ENCODE measurements at places on chromosomes 12 and 14.

DNA sequence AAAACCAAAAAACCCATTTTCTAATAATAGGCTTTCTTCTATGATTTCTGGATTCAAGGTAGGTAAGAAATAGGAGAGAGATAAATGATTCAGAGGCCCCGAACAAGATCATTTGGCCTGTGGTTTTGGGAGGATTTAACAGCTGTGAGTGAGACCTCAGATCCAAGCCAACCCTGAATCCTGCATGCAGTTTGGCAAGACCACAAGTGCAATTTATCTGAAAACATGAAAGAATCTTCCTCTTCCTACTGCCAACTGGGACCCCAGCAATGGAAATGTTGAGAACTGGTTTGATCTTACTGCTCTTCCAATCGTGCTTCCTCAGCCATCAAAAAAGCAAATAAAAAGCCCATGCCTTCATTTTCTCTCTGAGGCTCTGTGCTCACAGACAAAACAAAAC, 519.7 kb upstream of the TBX3 start:
- no peak for DNase-seq

DNA sequence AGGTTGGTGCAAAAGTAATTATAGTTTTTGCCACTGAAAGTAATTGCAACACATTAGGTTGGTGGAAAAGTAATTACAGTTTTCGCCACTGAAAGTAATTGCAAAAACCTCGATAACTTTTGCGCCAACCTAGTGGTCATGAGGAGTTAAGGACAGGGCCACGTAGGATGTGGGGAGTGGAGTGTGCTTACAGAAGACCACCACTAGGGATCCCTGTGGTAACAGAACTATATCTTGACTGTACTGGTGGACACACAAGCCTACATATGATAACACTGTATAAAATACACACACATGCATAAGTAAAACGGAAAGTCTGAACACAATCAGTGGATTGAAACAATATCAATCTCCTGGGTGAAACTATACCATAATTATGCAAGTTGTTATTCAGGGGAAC, 187.4 kb upstream of the ABCD2 start:
- no peak for DNase-seq

DNA sequence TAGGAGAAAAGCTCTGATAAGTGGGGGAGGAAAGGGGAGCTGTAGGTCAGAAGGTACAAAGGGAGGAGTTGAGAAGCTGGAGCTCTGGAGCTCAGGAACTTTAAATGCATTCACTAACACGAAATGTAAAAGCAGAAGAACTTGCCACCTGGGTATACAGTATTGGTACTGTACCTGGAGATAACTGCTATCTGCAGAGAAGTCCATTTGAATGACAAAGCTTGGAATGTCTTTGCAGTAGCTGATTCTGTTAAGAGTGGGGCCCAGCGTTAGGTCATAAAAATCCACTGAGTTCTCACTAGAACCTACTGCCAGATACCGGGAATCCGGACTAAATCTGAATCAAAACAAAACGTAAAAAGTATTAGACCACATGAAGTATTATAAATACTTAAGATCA, 55.6 kb downstream of the ZC3H14 start:
- no peak for DNase-seq

DNA sequence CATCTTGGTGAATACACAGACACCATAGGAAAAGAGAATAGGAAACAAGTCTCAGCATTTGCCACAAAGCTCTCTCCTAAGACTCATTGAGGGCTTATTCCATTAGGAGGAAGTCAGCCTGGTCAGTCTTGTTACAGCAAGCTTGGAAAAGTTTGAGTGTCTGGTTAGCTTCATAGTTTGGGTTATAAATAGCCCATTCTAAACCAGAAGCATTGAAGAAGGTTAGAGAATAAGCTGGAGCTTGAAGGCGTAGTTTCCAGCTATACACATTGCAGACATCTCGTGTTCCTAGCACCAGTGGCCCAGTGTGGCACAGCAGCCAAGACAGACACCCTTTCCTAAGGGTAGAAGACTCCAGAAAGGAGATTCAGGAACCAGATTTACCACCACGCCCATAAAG, 168.8 kb upstream of the RBM19 start:
- no peak for DNase-seq

- DNase-seq, result no peak
These were observed 852.8 kb upstream of the TMEM132C start for GRCh38 chr12:127414186-127414585.

GRCh38 chr14:22180045-22180444, 409.0 kb downstream of the DAD1 start:
- DNase-seq, result no peak

DNA sequence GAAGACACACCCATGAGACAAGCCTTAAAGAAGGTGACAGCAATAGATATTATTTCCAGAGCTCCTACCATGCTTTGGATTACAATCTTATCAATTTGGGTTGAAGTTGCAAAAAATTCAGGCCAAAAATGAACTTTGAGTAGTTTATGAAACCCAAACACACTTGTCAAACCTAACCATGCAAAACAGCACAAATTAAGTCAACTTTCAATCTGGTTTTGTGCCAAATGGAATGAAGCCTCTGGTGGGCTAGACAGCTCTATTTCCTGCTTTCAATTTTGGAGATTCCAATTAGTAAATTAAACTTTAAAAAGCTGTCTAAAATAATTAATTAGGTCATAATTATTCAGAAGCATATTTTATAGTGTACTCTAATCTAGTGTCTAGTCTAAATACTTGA, 203.4 kb downstream of the SYT1 start:
- no peak for DNase-seq

GRCh38 chr14:53947452-53948204, 9.0 kb downstream of the BMP4 start:
- DNase-seq, result no peak

DNA sequence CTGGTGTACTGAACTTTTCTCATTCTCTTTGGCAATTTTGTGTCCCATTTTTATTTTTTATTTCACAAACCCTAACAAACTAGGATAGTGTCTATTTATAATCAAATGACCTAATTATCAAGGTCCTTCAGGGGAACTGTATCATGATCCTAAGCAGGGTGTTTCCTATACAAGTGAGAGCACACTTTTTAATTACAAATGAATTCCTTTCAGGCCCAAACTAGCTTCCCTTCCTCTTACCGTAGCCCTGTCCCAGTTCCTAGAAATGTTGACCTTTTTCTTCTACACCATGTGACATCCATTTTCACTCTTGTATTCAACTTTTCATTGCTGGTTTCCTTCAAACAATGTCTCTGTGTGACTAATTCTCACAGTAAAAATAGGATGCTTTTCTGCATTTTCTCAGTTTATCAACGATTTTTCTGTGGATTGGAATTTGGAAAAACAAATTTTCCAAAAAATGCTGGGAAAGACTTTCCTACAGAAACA, 411.4 kb downstream of the CCDC91 start:
- DNase-seq, result no peak

GRCh38 chr12:12715459-12716150, 1.6 kb upstream of the CDKN1B start:
- peak; percentile 68 for DNase-seq

DNA sequence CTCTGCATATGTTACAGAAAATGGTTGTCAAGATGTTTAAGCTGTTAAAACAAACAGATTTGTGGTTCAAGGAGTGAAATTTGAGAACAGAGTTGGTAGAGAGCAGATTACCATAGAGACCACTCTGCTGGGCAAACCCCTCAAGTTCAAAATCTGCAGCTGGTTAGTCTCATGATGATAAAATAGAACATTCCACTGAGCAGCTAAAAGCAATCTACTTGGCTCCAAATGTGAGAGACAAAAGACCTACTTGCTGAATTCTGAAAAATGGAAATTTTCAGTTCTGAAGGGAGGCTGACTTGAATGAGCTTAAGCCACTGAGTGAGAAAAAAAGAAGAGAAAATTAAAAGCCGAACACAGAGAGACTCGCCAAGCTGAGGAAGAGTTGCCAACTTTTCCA, 519.3 kb downstream of the NOVA1 start:
- DNase-seq, result no peak

- no peak for DNase-seq
These were observed 10.4 kb upstream of the TFCP2 start for GRCh38 chr12:51183349-51183748.

DNA sequence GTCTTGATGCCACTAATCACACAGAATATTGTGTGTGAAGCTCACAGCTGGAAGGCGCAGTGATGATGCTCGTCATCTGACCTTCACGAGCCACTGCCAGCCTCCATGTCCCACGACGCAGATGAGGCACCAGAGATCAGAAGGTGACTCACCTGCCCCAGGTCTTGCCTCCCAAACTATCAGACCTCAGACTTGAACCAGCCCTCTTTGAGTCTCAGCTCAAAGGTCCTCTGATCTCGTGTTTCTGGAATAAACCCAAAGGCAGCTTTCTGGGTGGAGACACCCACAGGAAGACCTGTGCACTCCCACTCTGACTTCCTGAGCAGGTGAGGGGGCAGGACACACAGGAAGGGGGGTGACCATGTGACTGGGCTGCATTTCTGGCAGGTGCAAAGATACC, 19.6 kb upstream of the CHGA start:
- DNase-seq, result no peak

DNA sequence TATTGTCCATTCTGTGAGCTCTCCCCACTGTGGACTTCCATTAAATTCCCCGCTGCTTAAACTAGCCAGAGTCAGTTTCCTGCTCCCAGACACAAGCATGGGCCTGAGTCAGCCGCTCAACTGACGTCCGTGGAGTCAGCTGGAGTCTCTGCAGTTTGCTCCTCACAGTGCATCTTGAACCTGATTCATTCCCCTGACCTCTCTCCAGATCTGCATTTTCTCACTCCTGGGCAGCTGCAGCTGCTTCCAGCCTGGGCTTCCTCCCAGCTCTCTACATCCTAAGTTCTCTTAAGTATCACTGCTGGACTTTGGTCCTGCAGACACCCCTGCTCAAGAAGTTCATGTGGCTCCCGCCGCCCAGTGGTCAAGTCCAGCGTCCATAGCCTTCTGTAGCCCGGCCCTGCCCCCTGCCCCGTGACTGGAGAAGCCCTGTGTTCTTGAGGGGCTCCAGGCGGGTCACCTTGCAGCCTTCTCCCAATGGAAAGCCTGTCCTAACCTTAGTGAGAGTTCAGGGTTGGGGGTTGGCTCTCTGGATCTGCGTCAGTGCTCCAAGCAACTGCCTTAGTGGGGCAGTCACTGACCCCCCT, 20.0 kb downstream of the NFKBIA start:
- DNase-seq, result no peak

DNA sequence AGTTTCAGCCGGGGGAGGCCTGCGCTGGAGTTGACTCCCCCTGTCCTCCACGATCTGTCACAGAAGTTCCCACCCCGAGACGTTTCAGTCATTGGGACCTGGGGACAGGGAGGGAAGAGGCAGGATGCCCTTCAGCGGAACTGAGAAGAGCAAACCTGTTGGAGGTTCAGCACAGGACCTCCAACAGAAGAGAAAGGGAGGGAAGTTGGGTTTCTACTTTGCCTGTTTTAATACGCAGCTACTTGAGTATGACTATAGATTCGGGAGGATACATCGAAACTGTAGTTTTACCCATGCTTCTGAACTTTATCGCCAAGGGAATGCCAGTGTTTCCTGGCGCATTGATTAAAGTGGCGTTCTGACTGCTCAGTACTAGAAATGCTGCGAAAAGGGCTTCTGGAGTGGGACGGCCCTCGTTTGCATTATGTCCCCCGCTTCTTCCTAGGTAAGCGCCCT, 2.3 kb upstream of the DUSP6 start:
- no peak for DNase-seq

DNA sequence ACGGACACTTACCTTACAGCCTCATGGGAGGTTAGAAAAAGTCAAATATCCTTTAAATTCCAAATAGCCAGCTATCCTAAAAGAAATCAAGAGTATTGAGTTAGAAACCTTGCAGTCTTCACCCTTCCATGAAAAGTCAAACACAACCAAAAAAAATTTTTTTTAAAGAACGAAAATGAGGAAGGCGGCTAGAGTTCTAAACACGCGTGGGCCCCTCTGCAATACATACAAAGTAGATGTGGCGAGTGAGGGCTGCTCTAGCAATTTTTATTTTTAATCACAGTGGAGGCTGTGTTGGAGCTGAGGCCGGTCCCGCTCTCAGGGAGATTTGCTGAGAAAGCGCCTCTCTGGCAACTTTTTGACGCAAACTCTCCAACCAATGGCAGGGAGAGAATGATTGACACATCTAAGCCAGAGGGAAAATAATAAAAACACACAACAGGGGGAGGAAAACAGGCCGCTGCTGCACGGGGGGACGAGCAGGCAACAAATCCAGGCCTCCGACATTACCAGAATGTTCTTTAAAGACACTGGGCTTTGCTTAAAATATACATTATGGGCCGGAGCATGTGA, at the start of gene OTX2:
TSS of gene OTX2 (minus strand) at position 333 of the 573 bp plus-strand sequence. CDS start 5,023 bp downstream, outside the sequence.
- DNase-seq, result no peak

DNA sequence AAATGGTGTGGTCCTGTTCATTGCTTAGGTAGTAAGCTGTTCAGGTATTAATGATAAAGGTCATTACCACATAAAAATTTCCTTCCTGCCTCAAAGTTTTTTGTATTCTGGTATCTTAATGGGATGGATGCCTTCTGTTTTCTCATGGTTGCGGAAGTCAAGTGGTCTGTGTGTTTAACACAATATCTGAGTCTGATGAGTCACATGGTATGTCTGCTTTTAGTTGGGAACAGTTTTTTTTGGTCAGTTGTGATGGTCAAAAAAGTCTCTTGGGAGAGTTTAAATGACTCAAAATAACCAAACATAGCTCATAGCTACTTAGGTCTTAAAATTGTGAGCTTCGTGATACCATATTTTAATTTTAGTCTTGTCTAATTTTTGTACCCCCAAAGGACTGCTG, 40.7 kb downstream of the STK38L start:
- no peak for DNase-seq

- no peak for DNase-seq
These were observed at the start of gene NINJ2 for GRCh38 chr12:663293-663871. NINJ2 (minus strand) TSS chr12:663445; CDS start chr12:663360, 85 bp downstream.

GRCh38 chr12:77481687-77482086, 349.0 kb upstream of the NAV3 start:
- no peak for DNase-seq

DNA sequence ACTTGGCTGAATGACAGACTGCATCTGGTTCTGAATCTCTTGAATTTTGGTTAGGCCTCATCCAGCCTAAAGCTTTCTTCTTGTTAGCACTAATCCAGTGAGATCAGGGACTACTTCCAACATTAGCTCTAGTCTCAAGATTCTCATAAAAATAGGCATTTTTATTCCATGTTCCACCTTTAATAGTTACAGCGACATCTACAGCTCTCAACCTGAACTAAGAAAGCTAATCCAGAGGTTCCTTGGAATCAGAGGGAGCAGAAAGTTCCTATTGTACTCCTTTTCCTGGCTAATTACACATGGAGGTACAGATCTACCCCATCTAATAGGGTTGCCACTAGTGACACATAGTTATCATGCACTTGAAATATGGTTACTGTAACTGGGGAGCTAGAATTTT, 391.9 kb downstream of the RMST start:
- DNase-seq, result no peak

DNA sequence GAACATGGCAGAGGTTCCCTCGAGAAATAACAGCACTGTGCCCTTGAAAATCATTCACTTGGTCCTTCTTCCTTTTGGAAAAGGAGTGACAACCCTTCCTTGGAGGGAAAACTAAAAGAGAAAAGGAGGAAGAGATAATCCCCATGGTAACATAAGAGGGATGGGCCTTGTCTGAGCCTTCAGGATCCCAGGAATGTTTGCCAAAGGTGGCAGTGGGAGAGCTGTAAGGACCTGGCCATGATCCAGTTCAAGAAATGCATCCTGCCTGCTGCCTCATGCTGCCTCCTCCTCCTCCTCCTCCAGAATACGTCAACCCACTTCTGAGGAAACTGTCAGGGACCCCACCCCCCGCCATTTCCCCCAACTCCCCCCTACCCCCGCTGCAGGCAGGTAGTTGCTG, 118.8 kb downstream of the KCNK10 start:
- no peak for DNase-seq

All from SW480 (cell line).